ENCODE measurements at places on chromosomes 3 and 15. TPM values are rescaled to one million over a fixed set of nuclear protein-coding genes. Genes with fewer than 3 reads are reported as not detected.

The GABRB3 gene
- total RNA-seq: 0.95 TPM

The MANF gene
- total RNA-seq: 72.1 TPM

DNA sequence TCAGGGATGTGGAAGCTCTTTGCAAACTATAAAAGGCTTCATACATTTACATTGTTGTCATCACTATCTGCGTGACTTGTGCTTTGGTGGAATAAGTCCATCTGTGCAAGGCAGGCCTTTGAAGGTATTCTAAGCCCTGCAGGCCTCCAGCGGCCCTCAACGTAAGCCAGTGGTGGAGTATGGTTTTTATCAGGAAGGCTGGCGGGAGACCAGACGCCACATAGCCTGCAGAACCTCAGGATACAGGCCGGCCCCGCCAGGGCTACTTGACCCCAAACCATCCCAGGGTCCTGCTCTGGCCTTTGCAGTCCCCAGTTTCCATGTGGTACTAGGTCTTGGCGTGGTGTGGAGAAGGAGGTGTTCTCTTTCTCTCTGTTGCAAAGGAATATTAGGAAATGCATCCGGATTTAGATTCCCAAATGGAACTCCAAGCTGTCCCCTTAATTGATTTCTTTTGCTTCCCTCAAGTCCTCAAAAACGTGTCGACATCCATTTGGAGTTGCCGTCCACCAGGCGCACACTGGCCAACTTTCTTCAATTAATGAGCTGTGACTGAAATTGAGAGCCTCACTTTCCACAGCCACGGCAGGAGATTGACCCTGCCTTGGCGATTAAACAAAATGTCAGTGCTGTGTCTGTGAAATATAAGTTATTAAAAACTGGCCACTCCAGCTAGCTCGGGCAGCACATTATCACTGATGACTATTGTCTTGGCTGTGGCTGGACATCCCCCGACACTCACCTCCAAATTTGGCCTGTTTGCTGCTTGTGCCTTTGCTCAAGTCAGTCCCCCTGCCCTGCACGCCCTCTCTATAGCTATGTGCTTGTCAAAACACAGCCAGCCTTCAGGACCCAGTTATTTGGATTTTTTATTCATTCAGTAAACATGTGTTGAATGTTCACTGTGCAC is 239.8 kb upstream of the TLE3 start:
- no peak for DNase-seq
- H3K4me1 ChIP-seq: no peaks in the 10 kb centered on the region
- no peak overlapping the region for H3K4me3 ChIP-seq
- H3K27me3 ChIP-seq: no peaks in the 10 kb centered on the region

DNA sequence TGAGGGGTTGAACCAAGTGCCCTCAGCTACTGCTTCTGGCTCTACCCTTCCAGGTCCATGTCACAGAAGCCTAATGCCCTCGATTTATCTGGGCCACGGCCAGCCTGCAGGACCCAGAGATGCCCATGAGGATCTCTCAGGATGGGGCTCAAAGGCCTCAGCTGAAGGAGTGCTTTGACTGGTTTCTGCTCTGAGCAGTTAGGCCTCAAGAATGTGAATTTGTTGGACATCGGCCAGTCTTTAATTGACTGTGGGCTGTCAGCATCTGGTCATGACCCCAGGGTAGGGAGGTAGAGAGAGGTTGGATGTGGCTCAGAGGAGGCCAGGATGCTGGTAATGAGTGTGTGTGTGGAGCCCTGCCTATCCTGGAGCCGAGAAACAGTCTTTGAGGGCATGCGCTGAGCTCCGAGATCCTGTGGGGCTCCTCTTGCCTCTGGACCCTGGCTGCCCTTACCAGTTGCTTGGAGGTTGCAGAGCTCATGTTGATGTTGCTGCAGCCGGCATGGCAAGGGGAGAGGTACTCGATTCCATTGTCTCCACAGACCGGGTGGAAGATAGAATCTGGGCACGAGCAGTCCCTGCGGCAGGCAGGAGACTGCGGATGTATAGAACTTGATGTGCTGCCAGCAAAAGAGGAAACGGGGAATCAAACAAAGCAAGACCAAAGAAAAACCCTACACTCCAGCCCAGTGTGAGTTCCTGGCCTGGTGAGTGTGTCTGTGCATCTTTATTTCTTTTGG is 49.1 kb upstream of the RAB6B start:
- H3K4me3 ChIP-seq: no peak overlapping the region
- H3K27ac ChIP-seq: peak overlapping the region; percentile 80
- peaks cover 35% of the 10 kb centered on the region for H3K4me1 ChIP-seq
- no peak for DNase-seq
- H3K27me3 ChIP-seq: no peaks in the 10 kb centered on the region
- no peaks in the 10 kb centered on the region for H3K36me3 ChIP-seq

GRCh38 chr3:134654031-134654430 is 3.2 kb upstream of the KY start:
- H3K4me1 ChIP-seq: peaks cover 14% of the 10 kb centered on the region
- no peak for DNase-seq
- no peak overlapping the region for H3K27ac ChIP-seq
- H3K4me3 ChIP-seq: no peak overlapping the region
- H3K36me3 ChIP-seq: no peaks in the 10 kb centered on the region

Measured in esophagus squamous epithelium (tissue), 5 donors.